ENCODE measurements at places on chromosomes 6 and 20. TPM values are rescaled to one million over a fixed set of nuclear protein-coding genes. Genes with fewer than 3 reads are reported as not detected.

LST1 gene
- 22.0 TPM for total RNA-seq

BCLAF1 gene
- 269 TPM for total RNA-seq

ESF1 gene
- total RNA-seq: 25.6 TPM

WFDC12 gene
- total RNA-seq: not detected

CFAP206 gene
- total RNA-seq: not detected

OOEP gene
- total RNA-seq: 0.47 TPM

MRPS10 gene
- 51.3 TPM for total RNA-seq

ENPP5 gene
- 0.48 TPM for total RNA-seq

BPIFA1 gene
- total RNA-seq: not detected

FOXS1 gene
- total RNA-seq: not detected

SAMD10 gene
- 19.3 TPM for total RNA-seq

C6orf15 gene
- not detected for total RNA-seq

TMEM217 gene
- total RNA-seq: 6.6 TPM

HUS1B gene
- 1.2 TPM for total RNA-seq

ELOVL4 gene
- total RNA-seq: 2.0 TPM
